Inflammatory macrophage treated with lipopolysaccharide for 4 hours (primary cell): ENCODE measurements at places on chromosomes 3 and 15.

DNA sequence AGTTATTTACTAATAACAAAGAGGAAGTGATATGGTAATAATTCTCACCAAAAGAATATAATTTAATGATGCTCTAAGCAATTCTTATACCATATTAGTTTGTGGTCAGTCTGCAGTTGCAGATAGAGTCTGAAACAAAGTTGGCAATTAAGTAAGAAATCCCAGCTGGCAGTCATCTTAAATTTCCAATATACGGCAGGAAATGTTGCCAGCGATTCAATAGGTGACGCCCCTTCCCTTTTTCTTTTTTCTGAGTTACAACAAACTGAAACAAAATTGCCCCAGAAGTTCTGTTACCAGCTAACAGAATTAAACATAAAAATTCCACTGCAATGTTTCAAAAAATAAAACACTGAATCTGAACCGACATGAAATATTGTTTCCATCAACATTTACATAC lies 26.7 kb downstream of the LRRFIP2 start:
- peak; percentile 82 for DNase-seq

- DNase-seq, result no peak
Measured at GRCh38 chr3:3129579-3129978, 2.8 kb downstream of the TRNT1 start.

- DNase-seq, result peak; percentile 71
Measured at GRCh38 chr3:12415014-12415680, 69.1 kb upstream of the TSEN2 start.

GRCh38 chr3:100041328-100041749 lies 73.0 kb downstream of the FILIP1L start:
- DNase-seq, result no peak

DNA sequence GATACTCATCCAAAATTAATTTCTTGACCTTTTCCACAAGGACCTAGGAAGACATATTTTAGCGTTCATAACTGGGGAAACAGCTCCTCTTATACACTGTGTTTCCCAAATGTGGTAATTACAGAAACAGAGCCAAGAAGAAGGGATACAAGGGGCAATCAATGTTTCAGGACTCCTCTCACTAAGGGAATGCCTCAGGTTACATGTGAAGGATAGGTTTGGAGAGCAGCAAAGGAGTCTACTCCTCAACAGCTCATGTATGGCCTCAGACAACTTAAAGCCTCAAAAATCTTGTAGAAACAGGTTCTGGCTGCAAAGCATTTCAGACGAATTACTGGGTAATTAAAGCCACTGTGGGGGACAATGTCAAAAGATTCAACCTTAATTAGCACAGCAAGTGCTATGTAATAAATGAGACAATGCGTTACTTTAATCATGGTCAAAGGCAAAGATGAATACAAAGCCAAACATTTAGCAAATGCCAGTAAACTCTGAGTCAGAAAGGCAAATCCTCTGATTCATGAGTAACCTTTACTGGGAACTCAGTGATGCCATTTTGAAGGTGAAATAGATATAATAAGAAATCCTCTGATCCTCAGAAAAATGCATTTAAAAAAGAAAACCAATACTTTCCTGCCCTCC lies 1111.2 kb downstream of the TUSC7 start:
- no peak for DNase-seq

DNA sequence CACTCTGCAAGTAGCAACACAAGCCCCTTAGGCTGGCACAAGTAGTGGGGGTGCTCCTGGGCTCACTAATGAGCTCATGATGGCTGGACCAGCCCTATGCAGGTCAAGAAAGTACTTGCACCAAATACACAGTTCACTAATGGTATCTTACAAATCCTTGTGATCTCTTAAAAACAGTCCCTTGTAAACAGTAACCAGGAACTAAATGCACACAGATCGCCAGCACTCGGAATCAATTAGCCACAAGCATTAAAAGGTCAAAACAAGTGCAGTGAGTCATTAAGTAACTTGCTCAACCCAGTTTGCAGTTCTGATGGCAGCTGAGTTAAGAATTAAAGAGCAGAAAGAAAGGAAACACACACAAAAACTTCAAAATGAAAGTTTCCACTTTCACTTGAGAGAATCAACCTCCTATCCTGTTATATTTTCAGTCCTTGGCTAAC lies 43.2 kb downstream of the ARHGEF3 start:
- peak; percentile 94 for DNase-seq

- DNase-seq, result no peak
Measured at GRCh38 chr3:7977245-7978086, 524.2 kb upstream of the LMCD1 start.

DNA sequence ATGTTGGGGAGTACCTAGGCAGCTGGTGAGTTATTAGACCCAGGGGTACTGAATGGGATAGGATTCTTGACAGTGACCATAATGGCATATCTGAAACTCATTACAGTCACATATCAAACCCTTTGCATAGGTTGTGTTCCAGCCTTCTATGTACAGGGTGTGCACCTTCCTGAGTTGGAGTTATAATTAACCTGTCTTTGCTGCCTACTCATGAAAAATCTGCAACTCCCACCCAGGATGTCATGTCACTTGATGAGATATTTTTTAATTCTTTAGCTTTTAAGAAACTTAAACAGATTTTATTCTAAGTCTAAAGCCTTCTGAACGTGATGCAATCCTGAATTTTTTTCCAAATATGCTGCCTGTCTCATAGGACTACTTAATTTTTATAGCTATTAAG lies 21.1 kb upstream of the ADGRG7 start:
- DNase-seq, result no peak

GRCh38 chr3:169539856-169540255 lies 123.7 kb downstream of the MECOM start:
- no peak for DNase-seq

GRCh38 chr3:123395235-123395634 lies 53.7 kb downstream of the ADCY5 start:
- no peak for DNase-seq

DNA sequence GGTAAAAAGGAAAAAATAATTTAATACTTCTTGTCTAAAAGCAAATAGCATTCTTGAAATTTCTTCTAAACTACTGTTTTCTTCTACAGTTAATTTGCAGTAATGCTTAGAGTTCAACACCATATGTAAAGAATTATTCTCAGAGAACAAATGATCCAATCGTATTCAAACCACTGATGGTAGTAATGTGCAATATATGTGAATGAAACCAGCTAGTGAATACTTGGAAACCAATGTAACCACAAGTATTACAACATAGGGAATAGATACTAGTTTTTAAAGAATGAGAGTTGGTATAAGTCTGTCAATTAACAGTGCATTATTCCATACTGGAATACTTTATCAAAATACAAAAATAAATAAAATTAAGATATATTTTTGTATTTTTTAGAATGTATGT lies 850.0 kb downstream of the DIPK2A start:
- DNase-seq, result no peak

DNA sequence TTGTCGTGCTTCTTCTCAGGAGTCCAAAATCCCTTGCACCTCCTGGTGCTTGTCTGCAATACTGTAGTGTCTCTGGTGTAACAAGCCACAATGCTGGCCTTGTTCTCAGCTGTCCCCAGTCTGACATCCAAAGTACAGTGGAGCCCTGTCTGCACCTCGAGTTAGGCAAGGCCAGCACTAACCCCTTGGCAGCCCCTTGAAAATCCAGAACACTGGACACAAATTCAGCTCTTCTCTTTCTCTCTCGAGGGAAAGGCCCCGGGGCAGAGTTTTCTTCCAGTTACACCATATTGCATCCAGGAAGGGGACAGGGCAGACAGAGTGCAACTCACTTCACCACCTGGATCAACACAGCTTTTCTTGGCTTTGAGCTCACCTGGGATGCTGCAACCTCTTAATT lies 91.3 kb upstream of the ATP10A start:
- no peak for DNase-seq

DNA sequence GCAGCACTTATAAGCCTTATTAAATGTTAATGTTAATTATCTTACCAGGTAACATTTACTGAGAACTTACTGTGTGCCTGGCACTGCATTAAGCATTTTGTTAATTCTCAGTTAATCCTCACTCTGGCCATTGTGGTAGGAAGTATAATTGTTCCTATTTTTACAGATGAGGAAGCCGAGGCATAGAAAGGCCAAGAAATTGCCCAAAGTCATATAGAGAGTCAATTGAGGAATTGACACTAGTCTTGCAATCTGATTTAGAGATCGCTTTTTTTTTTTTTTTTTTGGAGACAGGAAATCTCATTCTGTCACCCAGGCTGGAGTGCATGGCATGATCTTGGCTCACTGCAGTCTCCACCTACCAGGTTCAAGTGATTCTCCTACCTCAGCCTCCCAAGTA lies 132.6 kb upstream of the PROK2 start:
- peak; percentile 92 for DNase-seq

GRCh38 chr3:188729422-188729821 lies 442.3 kb upstream of the TPRG1 start:
- DNase-seq, result no peak

GRCh38 chr3:102791641-102792589 lies 357.1 kb downstream of the ZPLD1 start:
- no peak for DNase-seq

DNA sequence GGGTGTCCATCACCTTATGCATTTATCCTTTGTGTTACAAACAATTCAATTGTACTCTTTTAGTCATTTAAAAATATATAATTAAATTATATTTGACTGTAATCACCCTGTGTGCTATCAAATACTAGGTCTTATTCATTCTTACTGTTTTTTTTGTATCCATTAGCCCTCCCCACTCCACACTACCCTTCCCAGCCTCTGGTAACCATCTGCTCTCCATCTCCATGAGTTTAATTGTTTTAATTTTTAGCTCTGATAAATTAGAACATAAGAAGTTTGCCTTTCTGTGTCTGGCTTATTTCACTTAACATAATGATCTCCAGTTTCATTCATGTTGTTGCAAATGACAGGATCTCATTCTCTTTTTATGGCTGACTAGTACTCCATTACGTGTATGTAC lies 16.8 kb downstream of the C3orf20 start:
- peak; percentile 14 for DNase-seq

DNA sequence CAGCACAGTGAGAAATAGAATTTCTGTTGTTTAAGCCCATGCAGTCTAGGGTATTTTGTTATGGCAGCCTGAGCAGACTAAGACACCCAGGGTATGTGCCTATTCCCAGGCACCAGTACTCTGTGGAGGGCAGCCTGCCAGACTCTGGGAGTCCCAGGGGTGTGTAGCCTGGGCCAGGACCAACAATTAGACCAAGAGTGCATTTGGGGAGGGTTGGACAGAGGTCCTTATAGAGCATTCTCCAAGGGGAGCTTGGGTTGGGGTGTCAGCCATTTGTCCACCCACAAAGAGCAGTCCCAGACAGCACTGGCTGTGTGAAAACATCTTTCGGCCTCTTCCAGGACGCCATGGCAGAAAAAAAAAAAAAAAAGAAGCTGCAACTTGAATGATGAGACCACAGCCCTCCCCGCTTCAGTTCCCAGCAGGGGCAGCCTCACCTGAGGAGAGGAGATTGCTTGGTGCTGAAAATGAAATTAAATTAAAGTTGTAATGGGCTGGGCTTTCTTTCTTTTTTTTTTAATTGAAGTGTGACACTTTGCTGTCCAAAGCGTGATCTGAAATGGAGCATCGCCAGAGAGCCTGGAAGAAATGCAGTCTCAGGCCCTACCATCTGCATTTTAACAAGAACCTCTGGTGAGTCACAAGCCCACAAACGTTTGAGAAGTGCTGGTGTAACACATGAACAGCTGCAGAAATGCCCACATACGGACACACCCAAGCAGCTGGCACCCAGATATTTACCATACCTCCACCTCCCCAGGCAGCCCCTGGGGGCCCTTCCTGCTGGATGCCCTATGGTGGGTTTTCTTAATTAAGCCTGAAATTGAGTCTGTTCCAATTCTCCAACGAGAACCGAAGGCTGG lies 21.3 kb upstream of the CAV3 start:
- DNase-seq, result no peak

GRCh38 chr15:41911691-41912345 lies 18.0 kb upstream of the SPTBN5 start:
- DNase-seq, result no peak

- DNase-seq, result no peak
Measured at GRCh38 chr3:130981469-130981868, 45.2 kb downstream of the ASTE1 start.

GRCh38 chr3:39209329-39209970 lies 17.1 kb upstream of the XIRP1 start:
- DNase-seq, result no peak

GRCh38 chr3:71488882-71489281 lies 94.6 kb downstream of the FOXP1 start:
- no peak for DNase-seq

DNA sequence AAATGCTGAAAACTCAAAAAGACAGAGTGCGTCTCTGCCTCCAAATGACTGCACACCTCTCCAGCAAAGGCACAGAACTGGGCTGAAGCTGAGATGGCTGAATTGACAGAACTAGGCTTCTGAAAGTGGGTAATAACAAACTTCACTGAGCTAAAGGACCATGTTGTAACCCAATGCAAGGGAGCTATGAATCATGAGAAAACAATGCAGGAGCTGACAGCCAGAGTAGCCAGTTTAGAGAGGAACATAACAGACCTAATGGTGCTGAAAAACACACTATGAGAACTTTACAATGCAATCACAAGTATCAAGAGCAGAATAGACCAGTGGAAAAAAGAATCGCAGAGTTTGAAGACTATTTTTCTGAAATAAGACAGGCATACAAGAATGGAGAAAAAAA lies 10.1 kb upstream of the AVEN start:
- DNase-seq, result no peak

- no peak for DNase-seq
Measured at GRCh38 chr3:36244728-36245127, 135.6 kb upstream of the STAC start.

DNA sequence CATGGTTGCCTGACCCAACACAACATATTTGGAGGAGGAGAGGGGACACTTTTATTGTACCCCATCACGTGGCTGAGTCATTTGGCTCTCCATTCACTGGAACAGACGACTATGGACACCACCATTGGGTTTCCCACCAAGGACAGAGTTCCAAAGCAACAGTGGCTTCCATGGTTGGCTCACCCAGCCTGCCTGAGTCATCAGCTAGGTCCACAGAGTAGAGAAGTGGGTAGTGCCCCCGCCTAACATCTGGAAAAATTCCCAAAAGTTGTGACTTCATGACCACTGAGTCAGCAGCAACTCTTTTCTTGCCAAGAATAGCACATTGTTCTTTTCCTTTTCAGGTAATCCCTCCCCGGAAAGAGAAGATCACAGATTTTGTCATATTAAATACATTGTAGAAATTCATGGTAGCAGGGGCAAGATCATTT lies 3.0 kb upstream of the PPP1R2 start:
- peak; percentile 80 for DNase-seq

DNA sequence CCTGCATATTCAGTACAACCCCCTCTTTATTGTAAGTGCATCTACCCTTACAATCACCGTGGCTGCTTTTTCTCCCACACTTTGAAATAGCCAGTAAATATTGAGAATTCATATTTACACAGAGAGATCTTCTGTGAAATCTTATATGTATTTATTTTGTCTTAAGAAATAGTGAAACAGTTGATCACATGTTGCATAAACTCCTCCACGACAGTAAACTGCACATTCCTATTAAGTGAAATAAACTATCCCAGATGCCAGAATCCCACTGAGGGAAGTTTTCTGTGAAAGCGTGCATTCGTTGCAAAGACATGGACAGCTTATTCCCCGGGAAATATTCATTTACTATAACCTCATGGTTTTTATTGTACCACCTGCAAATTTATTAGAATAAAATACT lies 796.0 kb downstream of the ROBO2 start:
- DNase-seq, result no peak

GRCh38 chr3:179852142-179852905 lies 184.4 kb downstream of the PEX5L start:
- peak; percentile 92 for DNase-seq
